AG10803 (cell line): ENCODE measurements at places on chromosomes 4 and X.
A peak's percentile ranks its signal among the peaks of the same experiment; 100 is the strongest.

DNA sequence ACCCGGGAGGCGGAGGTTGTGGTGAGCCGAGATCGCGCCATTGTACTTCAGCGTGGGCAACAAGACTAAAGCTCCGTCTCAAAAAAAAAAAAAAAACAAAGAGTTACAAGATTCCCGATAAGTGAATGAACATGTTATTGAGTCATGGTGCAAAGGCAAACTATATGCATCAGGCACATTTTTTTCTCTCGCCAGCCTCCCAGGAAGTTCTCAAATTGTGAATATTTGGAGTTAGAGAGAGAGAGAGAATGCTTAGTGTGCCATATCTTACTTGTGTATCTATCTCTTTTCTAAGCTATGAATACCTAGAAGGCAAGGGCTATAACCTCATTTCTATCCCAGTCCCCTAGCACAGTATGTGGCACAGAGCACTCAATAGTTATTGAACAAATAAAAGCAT is 400.8 kb downstream of the RPA4 start:
- DNase-seq, result no peak

- no peak for DNase-seq
Observed at GRCh38 chr4:143555676-143556075, 42.2 kb downstream of the SMARCA5 start.

DNA sequence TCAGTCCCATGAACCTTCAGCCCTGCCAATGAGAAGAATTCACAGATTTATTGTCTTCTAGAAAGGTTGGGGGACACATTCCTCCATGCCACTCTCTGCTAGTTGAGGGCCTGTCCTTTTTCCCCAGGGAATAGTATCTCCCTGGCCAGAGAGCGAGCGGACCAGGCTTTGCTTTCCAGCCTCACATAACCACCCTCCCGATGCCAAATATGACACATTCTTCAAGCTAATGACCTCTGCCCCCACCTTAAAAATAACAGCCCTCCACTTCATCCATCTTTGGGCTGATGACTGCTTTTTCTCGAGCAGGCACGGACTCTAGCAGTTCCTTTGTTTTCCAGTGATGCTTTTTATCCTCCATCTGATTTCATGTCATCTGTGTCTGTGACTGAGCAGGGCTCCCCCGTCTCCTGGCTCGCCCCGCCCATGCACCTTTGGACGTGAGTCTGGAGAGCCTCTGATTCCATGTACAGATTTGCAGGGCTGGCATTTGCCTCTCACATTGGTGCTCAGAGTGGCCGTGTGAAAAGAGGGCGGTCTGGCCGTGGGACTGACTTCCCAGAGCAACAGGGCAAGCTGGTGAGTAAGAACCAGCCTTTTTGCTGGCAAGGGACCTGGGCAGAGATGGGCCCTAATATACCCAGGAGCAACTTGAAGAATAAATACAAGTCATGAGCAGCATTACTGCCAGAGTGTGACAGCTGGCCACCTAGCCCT is 279.8 kb downstream of the BCOR start:
- DNase-seq, result no peak

DNA sequence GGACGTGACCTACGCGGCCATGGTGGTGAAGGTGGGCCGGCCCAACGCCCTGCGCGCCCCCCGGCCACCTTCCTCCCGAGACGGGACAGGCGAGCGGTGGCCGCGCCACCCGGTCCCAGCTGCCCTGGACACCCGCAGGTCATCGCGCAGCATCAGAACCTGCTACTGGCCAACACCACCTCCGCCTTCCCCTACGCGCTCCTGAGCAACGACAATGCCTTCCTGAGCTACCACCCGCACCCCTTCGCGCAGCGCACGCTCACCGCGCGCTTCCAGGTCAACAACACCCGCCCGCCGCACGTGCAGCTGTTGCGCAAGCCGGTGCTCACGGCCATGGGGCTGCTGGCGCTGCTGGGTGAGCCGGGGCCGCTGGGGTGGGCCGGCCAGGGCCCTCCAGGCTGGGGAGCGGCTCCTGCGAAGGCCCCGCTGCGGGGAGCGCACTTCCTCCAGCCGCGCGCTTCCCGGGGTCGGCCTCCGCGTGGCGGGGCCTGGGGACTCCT is 9.0 kb upstream of the SLC26A1 start:
- DNase-seq, result peak; percentile 29
